ENCODE measurements at places on chromosomes 3 and 15.

- H3K36me3 ChIP-seq, result peaks cover 16% of the 10 kb centered on the region
- no peaks in the 10 kb centered on the region for H3K27me3 ChIP-seq
- no peak overlapping the region for H3K4me3 ChIP-seq
- peaks cover 12% of the 10 kb centered on the region for H3K4me1 ChIP-seq
Measured at GRCh38 chr15:90647326-90647725, 69.8 kb upstream of the BLM start.

DNA sequence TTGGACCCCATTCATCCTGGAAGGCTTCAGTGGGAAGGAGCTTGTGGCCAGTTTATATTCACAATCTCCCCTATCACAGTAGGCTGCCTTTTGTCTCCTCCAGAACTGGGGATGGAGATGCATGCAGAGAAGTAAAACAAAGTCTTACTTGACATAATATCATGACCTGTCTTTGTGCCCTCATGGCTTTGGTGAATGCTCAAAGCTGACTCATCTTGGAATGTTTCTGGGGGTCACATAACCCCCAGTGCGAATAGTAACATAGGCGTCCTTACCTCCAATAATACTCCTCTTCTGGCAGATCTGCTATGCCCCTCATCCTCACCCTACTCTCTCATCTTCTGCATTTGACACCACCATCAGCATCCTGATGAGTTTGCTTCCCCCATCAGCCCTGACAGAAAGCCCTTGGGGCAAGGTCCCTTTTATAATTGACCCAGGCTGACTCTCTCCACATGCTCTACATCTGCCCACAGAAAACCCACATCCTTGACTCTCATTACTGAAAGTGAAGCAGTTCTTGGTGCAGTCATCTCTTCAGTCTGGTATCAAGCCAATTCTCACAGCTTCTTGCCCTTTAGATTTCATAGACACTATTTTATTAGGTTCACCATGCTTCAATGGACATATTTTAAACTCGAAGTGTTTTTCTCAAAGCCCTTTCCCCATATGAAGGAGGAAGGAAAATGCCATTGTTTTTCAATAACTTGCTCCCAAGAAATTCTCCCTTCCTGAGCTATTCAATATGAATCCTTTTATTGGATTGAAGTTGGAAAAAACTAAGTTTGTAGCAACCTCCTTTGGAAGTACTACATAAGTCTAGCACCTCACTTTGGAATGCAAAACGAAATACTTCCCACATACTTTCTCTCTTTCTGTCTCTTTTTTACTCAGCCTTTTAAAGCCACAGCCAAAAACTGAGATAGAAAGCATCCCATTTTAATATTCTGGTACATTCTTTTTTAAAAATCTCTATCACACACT is 36.6 kb downstream of the OSTN start:
- no peaks in the 10 kb centered on the region for H3K36me3 ChIP-seq
- DNase-seq, result no peak
- H3K27ac ChIP-seq, result no peak overlapping the region
- no peak overlapping the region for H3K4me3 ChIP-seq
- H3K4me1 ChIP-seq, result no peaks in the 10 kb centered on the region

GRCh38 chr3:50201573-50202315 is 3.3 kb upstream of the SLC38A3 start:
- no peak overlapping the region for H3K27ac ChIP-seq
- no peak for DNase-seq
- peaks cover 39% of the 10 kb centered on the region for H3K27me3 ChIP-seq
- H3K4me3 ChIP-seq, result no peak overlapping the region
- H3K4me1 ChIP-seq, result peaks cover 14% of the 10 kb centered on the region

- no peak overlapping the region for H3K4me3 ChIP-seq
- H3K4me1 ChIP-seq, result no peaks in the 10 kb centered on the region
- DNase-seq, result no peak
Measured at GRCh38 chr3:178960181-178960580, 111.4 kb downstream of the ZMAT3 start.

DNA sequence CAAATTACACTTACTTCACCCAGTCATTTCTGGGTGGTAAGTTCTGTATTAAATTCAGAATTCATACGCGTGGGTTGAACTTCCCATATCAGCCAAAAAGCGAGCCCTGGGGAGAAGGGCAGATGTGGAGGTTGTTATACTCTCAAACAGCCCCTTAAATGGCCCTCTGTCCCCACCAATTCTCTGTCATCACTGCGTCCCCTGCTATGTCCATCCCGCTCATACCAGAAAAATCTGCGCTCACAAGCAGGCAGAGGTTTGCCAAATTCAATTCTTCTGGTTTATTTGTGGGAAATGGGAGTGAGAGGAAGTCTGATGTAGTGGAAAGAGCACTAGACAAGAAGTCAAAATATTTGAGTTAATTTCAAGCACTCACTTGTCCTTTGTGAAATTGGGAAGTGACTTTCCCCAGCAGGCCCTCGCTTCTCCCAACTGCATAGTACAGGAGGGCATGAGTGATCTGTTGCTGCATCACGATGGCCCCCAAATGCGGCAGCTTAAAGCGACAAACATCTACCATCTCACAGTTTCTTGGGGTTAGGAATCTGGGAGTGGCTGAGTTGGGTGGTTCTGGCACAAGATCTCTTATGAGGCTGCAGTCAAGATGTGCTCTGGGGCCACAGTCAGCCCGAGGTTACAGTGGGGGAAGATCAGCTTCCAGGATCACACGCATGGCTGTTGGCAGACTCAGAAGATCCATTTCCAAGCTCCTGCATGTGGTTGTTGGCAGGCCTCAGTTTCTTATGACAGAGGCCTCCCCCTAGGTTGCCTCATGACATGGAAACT is 67.7 kb downstream of the CPN2 start:
- DNase-seq, result no peak
- no peak overlapping the region for H3K4me3 ChIP-seq
- H3K4me1 ChIP-seq, result no peaks in the 10 kb centered on the region
- H3K27ac ChIP-seq, result no peak overlapping the region
- no peaks in the 10 kb centered on the region for H3K36me3 ChIP-seq

DNA sequence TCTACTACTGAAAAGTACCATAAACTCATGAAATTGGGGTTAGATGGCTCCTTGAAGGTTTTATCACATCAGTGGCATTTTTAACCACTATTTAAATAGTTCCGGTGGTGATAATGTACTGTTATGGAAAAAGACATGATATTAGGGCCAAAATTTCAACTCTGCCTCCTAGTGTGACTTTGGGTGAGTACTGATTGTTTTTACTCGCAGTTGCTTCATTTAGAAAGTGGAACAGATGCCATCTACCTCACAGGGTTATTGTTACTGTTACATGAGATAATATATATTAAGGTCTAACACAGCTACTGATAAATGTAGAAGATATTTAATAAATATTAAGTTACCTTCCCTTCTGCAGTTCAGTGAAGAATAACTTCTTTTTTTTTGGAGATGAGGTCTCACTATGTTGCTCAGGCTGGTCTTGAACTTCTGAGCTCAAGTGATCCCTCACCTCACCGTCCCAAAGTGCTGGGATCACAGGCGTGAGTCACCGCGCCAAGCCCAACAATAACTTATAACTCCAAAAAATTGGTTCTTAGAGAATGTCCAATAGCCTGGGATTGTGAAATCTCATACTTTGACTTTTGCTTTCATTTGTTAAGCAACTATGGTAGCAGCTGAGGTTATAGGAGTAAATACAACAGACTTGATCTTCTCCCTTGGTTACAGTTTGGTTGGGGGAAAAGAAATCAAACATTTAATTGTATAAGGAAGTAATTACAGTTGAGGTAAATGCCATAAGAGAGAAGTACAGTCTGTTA is 48.3 kb downstream of the MEF2A start:
- no peak for DNase-seq
- H3K36me3 ChIP-seq, result no peaks in the 10 kb centered on the region
- no peak overlapping the region for H3K27ac ChIP-seq
- peaks cover 3% of the 10 kb centered on the region for H3K4me1 ChIP-seq
- no peaks in the 10 kb centered on the region for H3K27me3 ChIP-seq

GRCh38 chr3:132032959-132033358 is 1.9 kb downstream of the CPNE4 start:
- H3K27ac ChIP-seq, result no peak overlapping the region
- no peak overlapping the region for H3K4me3 ChIP-seq
- H3K4me1 ChIP-seq, result no peaks in the 10 kb centered on the region

GRCh38 chr3:38453075-38453912 is at the start of gene ACVR2B:
ACVR2B (plus strand) TSS chr3:38453890; CDS start chr3:38454323, 433 bp downstream.
- H3K4me1 ChIP-seq, result peaks cover 14% of the 10 kb centered on the region
- no peaks in the 10 kb centered on the region for H3K36me3 ChIP-seq

- no peaks in the 10 kb centered on the region for H3K36me3 ChIP-seq
- no peaks in the 10 kb centered on the region for H3K4me1 ChIP-seq
- H3K4me3 ChIP-seq, result no peak overlapping the region
- no peak overlapping the region for H3K27ac ChIP-seq
- no peak for DNase-seq
Measured at GRCh38 chr3:105359098-105359762, 7.5 kb upstream of the ALCAM start.
